ENCODE measurements at places on chromosomes 2 and 18.

DNA sequence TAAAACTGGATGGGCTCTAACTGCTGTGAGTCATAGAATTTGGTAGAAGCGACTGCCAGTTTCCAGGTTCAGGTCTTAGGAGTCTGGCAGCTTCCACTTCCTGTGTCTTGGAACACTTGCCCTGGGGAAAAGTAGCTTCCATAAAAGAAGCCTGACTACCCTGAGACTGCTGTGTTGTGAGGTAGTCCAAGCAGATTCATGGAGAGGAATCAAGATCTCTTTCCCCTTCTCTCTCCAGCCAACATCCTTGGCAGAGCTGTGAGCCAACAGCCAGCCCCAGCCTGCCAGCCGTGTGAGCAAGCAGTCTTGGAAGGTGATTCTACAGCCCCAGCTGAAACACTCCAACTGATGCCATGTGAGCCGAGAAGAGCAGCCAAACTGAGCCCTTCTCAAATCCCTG, 33.7 kb downstream of the SLC20A1 start:
- no peak for DNase-seq

GRCh38 chr2:145012806-145013205, 492.9 kb upstream of the ZEB2 start:
- no peak for DNase-seq

DNA sequence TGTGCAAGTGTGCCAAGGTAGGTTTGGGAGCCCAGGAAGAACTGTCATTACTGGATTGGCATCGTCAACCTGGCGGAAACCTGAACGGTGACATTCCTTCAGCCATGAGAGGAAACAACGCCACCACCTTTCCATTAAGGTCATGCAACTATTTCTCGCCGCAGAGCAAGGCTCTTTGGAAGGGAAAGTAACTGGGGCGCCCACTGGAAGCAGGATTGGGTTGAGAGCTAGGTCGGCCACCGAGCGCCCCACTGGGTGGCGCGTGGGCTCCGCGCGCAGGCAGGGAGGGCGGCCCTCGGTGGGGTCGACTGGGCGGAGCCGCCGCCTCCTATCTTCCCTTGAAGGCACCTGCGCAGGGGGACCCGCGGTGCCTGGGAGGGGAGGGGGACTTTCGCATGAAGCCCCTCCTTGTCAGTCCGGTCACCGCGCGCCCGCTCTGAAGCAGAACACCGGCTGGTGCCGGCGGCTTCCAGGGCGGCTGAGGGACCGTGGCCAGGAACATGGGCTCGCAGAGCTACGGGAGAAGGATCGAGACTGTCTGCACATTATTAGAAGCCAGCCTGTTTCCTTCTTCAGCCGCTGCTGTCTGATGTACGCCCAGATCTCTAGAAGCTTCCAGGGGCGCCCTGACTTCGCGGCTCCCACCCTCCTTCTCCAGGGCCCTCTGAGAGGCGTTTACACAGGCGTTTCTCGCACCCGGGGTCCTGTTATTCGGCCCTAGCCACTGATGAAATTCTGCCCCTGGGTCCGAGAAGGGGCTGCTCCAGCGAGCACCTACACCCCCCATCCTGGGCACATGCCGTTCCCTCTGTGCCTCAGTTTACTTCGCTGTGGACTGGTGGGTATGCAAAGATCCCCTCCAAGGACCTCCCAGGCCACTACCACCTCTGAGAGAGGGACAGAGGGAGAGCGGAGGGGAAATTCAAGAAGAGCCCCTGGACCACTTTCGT, 27.3 kb upstream of the MAL start:
- no peak for DNase-seq

- DNase-seq = no peak
Observed at GRCh38 chr2:233164128-233164635, 87.3 kb upstream of the ATG16L1 start.

DNA sequence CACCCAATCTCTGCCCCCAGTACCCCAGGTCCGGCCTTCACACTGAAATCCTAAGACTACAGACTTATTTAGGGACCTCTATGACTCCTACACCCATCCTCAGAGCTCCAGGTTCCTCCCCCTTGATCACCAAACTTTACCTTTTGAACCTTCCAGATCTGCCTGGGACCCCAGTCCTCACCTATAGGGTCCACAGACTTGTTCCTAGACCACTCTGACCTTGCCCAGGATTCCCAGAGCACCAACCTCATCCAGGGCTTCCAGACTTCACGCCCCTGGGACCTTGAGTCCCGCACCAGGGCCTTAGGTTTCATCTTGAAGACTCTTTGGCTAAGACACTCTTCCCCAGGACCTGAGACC, 462 bp downstream of the CHCHD5 start:
- DNase-seq = no peak

GRCh38 chr2:196404276-196404675, 232.9 kb upstream of the STK17B start:
- DNase-seq = no peak

DNA sequence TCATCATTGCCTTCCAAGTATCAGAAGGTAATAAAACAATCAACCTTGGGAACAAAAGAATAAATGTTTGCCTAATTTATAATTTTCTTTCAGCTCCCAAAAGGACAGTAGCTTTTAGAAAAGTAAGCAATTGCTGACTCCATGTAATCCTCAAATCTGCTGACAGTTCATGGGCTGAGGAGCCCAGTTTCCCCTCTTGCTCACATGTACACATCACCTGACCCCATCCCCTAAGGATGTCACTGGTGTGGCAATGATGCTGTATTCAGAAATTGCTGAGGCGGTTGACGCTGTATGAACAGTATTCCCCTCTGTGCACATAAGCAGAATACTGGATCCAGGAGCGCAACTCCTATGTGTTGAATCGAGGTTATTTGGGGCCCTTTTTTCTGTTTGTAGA, 56.1 kb upstream of the LYPD1 start:
- no peak for DNase-seq

DNA sequence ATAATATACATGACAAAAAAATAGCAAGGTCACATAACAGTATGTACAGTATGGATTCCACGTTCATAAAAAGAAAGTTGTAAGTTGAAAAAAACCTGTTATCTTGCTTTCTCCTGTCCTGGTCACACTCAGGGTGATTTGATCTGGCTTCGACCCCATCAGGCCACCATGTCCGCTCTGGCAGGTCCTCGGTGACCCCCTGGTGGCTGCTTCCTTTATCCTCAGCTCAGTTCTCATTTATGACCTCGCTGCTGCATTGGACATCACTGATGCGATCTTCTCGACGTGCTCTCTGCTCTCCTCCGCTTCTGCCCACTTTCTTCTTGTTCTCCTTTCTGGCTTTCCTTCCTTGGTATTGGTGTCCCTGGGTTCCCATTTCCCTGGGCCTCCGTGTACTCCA, 29.7 kb downstream of the DGKD start:
- DNase-seq = no peak

DNA sequence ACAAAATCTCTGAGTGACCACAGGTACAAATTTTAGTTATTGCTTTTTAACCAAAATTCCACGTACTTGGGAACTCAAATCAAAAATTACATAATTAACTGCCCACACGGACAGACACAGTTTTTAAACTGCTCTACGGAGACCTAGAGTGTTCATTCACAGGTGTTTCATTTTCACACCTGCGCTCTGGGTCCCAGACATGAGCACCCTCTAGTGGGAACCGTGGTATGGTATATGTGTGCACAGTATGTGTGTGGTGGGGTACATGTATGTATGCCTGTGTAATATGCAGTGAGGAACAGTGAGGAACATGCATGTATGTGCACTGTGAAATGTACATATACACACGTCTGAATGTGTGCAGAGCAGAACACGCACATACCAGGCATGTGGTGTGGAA, 65.0 kb downstream of the PPP4R1 start:
- DNase-seq = no peak

DNA sequence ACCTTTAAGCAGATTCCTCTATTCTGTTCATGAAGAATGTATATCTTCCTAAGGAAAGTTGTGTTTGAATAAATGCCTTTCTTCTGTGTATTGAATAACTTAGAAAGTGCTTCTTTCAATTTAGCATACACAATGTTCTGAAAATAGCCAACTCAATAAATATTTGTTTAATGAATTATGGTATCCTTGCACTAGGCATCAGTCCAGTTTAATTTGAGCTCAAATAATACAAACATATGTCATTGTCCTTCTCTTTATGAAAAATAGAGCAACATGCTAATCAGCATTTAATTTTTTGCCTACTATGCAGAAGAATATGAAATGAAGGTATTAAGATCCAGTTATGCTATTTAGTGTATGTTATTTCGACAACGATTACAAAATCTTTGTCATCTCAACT, 68.2 kb downstream of the NRXN1 start:
- DNase-seq = no peak

DNA sequence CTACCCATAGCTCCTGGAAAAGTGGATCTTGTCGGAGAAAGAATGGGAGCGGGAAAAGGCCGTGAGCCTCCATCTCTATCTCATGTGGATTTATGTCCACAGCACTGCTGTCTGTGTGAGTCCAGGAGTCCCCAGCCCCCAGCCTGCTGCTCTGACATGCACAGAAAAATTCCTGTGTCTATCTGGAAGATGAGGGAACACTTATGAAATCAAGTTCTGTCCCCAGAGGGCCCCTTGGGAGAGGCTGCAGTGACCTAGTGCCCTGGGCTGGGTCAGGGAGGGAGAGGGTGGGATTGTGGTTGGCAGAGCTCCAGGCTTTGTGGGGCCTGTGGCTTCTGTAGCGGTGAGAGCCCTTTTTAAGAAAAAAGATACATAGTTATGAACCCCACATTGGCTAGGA, 37.6 kb downstream of the HJURP start:
- no peak for DNase-seq

- DNase-seq = no peak
Observed at GRCh38 chr2:202187570-202187969, 50.8 kb downstream of the SUMO1 start.
